ENCODE measurements at places on chromosomes 6 and 20. TPM values are rescaled to one million over a fixed set of nuclear protein-coding genes. Genes with fewer than 3 reads are reported as not detected.

- peak; percentile 77 for DNase-seq
Observed at GRCh38 chr6:158002951-158003853, 21.5 kb downstream of the SYNJ2 start.

- DNase-seq = no peak
Observed at GRCh38 chr6:158649289-158650143, at the start of gene SYTL3. SYTL3 (plus strand) TSS chr6:158650054; CDS start chr6:158663269, 13,215 bp downstream.

DNA sequence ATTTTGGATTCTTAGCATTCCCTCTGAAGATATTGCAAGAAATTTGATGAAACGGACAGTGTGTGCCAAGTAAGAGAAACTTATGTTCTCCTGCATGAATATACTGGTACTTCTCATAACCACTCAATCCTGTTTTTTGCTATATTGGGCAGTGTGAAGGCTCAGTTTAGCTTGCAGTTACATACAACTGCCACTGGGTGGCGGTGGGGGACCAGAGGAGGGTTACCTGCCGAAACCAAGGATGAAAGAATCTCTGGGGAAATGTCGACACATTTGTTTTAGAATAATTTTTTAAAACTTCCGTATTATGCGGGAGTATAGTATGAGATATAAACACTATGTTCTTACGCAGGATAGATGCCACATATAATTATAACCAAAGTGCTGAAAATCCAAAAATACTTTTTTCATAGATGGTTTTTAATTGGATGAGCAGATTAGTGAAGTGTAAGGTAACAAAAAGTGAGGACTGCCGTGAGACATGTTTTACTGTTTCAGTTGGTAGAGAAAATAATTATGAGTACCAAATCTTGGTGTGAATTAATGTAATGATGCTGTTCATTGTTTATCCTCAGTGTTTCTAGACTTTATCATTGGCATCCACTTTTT is 9.7 kb downstream of the TRMT11 start:
- peak; percentile 39 for DNase-seq

DNA sequence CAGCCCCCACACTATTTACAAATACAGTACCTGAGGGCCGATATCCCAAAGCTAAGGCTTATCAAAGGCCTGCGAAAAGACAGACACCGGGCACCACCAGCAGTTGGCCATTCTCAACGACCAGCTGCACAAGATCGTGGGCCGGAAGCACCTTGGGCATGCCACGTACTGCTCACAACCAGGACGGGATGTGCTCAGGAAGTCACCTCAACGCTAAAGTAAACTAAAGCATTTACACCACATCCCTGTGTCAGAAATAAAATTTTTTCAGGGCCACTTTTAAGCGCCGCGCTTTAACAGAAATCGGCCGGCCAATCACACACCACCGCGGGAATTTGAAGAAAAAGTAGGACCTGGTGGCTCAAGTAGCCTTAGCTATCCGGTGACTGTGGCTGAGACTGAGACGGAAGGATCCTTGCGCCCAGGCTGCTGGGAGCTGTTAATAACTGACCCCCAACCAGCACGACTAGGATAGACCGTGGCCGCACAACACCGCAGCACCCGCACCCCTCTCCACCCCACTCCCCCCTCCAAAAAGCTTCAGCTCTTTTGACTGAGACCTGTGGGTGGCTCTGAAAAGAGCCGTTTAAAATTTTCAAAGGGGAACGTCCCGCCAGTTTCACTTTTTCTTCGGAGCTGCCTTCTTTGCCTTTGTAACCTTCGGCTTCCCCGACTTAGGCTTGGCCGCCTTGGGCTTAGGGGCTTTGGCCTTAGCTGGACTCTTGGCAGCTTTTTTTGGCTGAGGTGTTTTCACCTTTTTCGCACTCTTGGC is 131.2 kb upstream of the BTN3A2 start:
- DNase-seq = peak; percentile 39

- DNase-seq = no peak
Observed at GRCh38 chr6:93701526-93701925, 282.2 kb upstream of the EPHA7 start.

DNA sequence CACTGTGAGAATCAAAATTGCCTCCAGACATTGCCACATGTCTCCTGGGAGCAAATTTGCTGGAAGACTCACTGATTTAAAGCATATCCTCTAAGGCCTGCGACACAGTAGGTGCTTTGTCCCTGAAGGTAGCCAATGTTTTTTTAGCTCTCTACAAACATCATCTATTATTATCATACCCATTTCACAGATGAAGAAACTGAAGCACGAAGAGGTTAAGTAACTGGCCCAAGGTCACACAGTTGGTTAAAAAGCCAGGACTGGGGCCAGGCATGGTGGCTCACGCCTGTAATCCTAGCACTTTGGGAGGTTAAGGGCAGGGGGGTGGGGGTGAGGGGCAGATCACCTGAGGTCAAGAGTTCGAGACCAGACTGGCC is 12.4 kb downstream of the SLC13A3 start:
- no peak for DNase-seq

Gene ESF1
- 19.0 TPM for polyA plus RNA-seq

- DNase-seq = no peak
Observed at GRCh38 chr20:50182346-50182745, 8.3 kb upstream of the CEBPB start.

Gene TMEM74B
- polyA plus RNA-seq = 0.55 TPM

Gene TRIM26
- polyA plus RNA-seq = 15.1 TPM

Gene ERVFRD-1
- not detected for polyA plus RNA-seq

DNA sequence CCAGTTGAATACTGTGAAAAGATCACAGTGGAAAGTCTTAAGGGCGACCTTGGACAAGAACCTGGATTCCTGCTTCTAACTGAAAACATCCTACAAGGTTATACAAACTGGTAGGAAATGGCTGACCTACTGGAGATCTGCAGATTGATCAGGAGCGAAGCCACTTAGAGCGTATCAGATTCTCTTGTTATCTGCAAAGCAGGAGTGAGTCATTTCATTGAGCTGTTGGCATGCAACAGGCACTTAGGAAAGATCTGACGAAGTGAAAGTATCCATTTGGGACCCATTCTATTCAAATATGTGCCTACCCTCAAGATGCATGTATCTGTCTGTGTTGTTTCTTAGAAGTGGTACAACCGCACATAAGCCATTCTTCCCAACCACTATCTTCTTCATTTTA is 131.2 kb upstream of the RIN2 start:
- no peak for DNase-seq

GRCh38 chr6:148866657-148867268 is 119.9 kb downstream of the UST start:
- no peak for DNase-seq

Gene SMOC2
- 5.9 TPM for polyA plus RNA-seq

DNA sequence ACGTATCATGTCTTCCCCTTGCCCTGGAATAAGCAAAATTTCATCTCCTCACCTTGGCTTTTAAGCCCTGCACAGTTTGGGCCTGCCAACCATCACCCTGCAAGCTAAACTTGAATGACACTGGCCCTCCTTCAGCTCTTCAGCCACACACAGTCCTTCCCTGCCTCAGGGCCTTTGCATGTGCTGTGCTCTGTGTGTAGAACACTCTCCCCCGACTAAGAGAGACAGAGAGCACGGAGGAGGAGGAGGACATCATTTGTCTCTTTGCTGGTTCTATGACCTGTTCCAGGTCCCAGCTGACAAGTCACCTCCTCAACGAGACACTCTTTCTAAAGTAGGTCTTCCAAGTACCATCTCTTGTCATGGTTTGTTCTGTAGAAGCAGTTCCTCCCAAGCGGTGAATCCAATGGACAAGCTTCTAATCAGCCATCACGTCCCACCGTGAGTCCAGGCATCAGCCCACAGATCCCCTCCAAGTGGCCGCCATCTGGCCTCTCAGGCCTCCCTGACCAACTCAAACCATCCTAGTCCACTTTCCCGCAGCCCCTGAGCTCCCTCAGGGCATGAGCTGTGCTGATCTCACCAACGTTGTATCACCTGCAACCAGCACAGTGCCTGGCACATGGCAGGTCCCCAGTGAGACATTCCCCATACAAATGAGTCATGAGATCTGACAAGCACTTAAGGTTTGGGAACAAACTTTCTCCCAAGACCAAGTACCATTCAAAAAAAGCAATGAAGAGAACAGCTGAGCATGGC is 30.5 kb downstream of the NFATC2 start:
- no peak for DNase-seq

Gene CAGE1
- not detected for polyA plus RNA-seq

DNA sequence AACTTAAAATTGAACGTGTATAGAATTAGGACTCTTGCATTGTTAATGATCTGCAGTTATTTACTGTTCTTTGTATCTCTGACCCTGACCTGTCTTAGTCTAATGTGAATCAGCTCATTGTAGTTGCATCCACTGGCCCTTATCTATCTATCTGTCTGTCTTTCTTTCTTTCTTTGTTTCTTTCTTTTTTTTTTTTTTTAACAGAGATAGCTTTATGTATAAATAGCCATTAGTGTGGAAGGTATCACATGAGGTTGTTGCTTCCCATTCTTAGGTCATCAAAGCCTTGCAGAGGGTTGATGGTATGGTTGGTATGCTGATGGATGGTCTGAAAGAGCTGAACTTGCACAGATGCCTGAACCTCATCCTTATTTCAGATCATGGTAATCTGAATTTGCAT is 59.9 kb downstream of the ENPP1 start:
- DNase-seq = no peak

Gene DUSP15
- 0.68 TPM for polyA plus RNA-seq

GRCh38 chr6:5217356-5217755 is 43.4 kb downstream of the LYRM4 start:
- DNase-seq = no peak

Gene DZANK1
- polyA plus RNA-seq = 0.72 TPM

- DNase-seq = no peak
Observed at GRCh38 chr6:131182991-131183425, 47.7 kb downstream of the AKAP7 start.

Gene TNF
- polyA plus RNA-seq = 0.32 TPM

Gene GABRR1
- polyA plus RNA-seq = not detected

- DNase-seq = no peak
Observed at GRCh38 chr6:151497905-151498304, 4.1 kb downstream of the CCDC170 start.

Gene CENPB
- 77.1 TPM for polyA plus RNA-seq

DNA sequence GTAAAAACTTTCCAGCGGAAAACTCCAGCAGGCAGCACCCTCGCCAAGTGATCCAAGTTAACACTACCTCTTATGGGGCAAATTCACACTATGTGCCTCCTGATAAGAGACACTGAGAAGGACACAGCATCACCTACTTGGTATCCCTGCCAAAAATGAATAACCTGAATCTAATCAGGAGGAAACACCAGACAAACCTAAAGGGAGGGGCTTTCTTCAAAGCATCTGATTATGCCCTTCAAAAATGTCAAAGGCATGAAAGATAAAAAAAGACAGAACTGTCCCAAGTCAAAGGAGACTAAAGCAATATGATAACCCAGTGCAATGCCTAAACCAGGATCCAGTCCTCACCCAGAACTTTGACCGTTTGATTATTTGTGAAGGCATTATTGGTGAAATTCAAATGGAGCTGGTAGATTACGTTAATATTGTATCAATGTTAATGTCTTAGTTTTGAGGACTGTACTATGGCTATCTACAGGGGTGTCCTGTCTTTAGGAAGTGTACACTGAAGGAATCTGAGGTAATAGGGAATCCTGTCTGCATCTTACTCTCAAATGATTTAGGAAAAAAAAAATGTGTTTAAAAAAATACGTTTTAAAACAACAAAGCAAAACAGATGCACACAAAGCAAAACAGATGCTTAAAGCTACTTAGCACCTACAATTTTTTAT is 8.3 kb downstream of the TBC1D7 start:
- no peak for DNase-seq

Gene ECT2L
- 0.46 TPM for polyA plus RNA-seq

GRCh38 chr6:38100380-38100779 is 280.9 kb downstream of the ZFAND3 start:
- no peak for DNase-seq

DNA sequence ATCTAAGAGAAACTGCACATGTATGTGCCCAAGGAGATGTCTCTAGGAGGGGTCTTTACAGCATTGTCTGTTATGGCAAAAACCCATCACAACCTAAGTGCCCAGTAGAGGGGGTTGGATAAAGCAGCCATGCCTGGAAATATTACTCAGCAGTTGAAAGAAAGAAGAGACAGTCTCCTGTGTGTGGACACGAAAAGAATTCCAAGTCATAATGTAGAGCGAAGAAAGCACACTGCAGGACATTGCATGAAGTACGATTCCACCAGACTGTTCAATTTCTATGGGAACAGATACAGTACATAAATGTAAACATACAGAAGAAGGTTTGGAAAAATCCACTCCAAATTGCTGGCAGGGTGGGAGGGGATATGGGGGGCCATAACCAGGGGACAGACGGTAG is 7.3 kb upstream of the TGM2 start:
- no peak for DNase-seq
